ENCODE measurements at places on chromosomes 11 and 22. TPM values are rescaled to one million over a fixed set of nuclear protein-coding genes. Genes with fewer than 3 reads are reported as not detected.

DNA sequence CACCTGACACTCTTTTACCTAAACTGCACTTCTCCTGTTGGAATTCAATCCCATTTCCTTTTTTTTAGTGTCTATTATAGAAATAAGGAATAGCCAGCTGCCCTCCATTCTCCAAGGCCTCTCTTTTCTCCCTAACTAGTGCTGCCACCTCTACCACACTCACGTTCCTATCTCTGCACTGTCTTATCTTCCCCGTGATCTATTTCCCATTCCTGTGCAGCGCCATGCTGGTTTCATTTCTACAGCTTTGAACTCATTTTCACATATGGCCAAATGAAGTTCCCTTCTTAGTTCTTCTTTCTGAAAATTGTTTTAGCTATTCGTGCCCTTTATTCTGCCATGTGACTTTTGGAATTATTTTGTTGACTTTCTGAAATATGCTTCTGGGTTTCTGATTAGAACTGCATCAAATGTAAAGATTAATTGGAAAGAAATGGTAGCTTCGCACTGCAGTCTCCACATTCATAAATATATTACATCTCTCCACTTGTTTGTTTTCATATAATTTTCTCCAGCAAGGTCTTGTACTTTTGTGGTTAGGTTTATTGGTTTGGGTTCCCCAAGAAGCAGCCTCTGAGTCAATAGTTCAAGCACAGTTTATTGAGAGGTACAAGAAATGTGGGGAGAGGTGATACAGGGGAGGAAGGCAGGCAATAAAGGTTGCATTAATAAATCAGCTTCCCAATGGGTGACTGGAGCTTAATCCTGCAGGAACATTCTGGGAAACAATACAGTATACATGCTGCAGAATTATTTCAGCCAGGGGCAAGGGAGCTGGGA is 43.7 kb upstream of the DRD2 start:
- H3K4me1 ChIP-seq = no peaks in the 10 kb centered on the region
- H3K4me3 ChIP-seq = no peak overlapping the region
- H3K27ac ChIP-seq = no peak overlapping the region
- no peak for DNase-seq
- no peaks in the 10 kb centered on the region for H3K27me3 ChIP-seq

DNA sequence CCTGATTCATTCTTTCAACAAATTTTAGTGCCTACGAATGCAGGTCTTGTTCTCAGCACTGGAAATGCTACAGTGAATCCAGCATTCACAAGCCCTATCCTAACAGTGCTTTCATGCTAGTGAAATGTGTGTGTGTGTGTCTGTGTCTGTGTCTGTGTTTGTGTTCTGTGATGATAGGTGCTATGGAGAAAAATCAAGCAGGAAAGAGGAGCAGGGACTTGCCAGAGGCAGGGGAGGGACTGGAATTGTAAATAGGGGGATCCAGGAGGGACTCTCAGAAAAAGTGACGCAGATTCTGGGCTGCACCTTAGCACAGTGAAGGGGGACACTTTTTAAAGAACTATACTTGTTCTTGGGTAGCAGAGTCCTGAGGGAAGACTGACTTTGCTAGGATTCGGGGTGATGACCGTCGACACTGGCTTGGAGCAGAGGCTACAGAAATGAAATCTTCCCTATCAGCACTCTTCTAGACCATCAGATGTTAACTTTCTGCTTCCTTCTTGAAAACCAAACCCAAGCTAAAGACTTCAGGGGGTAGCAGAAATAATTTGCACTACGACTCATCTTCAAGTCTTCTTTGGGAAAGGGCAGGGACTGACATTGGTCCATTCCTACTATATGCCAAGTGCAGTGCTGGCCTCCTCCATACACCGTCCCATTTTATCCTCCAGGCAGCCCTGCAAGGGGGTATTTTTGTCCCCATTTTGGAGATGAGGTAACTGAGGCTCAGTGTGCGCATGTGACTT is 39.3 kb upstream of the PTPRJ start:
- no peak overlapping the region for H3K4me3 ChIP-seq
- no peaks in the 10 kb centered on the region for H3K36me3 ChIP-seq
- no peaks in the 10 kb centered on the region for H3K27me3 ChIP-seq
- peaks cover 3% of the 10 kb centered on the region for H3K4me1 ChIP-seq

GRCh38 chr11:35631891-35632290 is 13.6 kb downstream of the FJX1 start:
- no peak for DNase-seq
- H3K27me3 ChIP-seq = no peaks in the 10 kb centered on the region
- H3K4me1 ChIP-seq = no peaks in the 10 kb centered on the region
- H3K4me3 ChIP-seq = no peak overlapping the region
- H3K27ac ChIP-seq = no peak overlapping the region

GRCh38 chr11:79314906-79315689 is 125.7 kb downstream of the TENM4 start:
- H3K27ac ChIP-seq = no peak overlapping the region
- H3K27me3 ChIP-seq = no peaks in the 10 kb centered on the region
- DNase-seq = no peak
- H3K36me3 ChIP-seq = no peaks in the 10 kb centered on the region

ROM1 gene
- 3.2 TPM for total RNA-seq

EIF4G2 gene
- 496 TPM for total RNA-seq

All from right atrium auricular region (tissue), 2 donors.